GM23248 (cell line): ENCODE measurements at places on chromosomes 6 and 20.

DNA sequence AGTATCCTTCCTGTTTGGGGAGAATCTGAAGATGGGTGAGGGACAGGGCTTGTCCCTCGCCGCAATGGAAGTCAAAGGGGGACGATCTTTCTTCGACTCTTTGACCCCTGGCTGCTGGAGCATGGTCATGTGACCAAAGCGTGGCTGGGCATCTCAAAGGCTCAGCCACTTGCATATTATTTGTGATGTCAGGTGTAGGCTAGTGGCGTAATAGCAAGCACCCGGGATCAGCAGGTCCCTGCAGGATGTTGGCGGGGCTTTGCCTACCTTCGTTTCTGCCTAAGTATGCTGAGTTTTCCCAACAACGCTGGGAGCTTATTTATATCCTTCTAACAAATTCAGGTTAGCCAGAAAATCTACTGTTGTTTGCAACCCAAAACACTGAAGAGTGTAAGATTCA lies 50.3 kb upstream of the IL20RA start:
- DNase-seq: no peak

- DNase-seq: no peak
Observed at GRCh38 chr6:14102383-14102782, 15.2 kb upstream of the CD83 start.

GRCh38 chr20:62405108-62405980 lies 1.7 kb downstream of the CABLES2 start:
- DNase-seq: peak; percentile 54

GRCh38 chr6:83463886-83464285 lies 33.0 kb upstream of the ME1 start:
- DNase-seq: peak; percentile 34

DNA sequence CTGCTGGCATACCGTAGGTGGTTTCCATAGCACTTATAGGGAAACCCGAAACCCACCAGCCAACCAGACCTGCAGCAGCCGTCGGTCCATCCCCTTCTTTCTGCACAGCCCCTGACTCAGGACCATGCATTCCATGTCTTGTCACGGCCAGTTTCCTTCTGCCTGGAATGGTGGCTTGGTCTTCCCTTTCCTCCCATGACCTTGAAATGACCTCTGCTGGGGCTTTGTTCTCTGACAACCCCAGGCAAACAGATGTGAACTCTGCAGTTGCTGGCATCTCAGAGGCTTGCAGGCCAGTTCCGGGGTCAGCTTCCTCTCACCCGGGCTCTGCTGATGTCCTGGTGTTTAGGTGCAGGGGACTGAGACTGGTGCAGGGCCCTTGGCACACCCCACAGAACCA lies 250.8 kb downstream of the SMOC2 start:
- no peak for DNase-seq

DNA sequence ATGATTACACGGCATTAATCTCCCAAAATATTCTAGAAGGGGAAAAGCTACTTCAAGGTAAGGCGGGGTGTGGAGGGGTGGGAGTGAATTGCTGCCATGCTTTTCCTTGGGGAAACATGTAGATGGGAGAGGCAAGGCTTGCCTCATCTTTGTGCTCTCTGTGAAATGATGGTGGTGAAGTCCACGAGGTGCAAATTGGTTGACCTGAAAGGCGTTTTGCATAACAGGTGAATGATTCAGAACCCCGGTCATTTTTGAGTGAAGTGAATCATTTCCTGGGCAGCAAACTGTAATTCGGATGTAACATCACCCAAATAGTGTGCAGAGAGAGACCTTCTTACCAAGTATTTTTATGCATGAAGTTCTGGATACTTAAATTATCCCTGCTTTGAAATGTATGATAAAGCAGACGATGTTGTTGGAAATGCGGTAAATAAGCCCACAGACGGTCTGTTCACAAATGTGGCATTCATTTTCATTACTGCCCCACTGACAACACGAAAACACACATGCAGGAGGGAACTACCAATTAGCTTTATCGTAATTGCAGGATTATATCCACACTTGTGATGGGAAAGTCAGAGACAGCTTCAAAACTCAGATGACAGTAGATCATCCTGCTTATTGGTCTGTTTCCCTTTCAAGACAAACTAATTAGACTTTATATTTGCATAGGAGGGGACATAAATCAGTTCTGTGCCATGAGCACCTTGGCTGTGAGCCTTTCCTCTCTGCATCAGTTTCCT lies 3.0 kb downstream of the CDH4 start:
- peak; percentile 51 for DNase-seq

DNA sequence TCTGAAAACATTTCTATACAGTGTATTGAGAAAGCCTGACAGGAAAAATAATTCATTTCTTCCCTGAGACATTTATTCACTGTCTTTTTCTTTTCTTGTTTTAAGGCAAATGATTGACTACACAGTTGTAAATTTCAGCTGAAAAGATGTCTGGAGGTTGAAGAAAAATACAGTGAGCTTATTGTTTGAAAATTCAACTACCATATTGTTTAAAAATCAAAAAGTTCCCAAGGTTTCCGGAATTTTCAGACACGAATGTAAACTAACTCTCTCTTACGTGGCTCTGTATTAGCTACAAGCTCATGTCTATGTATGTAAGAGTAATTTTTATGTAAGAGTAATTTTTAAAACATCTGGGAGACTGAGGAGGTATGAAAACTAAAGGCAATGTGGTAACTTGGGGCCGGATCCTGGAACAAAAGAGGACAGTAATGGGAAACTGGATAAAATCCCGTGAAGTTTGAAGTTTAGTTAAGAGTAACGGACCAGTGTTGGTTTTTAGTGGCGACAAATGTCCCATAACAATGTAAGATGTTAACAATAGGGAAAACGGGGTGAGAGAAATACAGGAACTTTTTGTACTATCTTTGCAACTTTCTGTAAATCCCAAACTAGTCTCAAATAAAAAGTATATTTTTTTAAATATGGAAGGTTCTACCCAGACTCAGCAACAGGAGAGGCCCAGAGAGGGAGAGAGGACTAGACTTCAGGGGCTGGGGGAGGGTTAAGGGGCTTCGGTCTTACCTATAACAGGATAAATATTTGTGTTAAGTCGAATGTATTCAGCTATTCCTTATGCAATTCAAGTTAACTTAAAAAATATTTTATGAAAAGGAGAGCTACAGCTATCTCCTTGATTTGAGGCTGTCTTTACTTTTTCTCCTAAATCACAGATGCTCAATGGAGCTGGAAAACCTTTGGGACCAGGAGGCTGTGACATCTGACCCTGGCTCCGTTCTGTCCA lies 1.3 kb downstream of the PTGIS start:
- peak; percentile 37 for DNase-seq

DNA sequence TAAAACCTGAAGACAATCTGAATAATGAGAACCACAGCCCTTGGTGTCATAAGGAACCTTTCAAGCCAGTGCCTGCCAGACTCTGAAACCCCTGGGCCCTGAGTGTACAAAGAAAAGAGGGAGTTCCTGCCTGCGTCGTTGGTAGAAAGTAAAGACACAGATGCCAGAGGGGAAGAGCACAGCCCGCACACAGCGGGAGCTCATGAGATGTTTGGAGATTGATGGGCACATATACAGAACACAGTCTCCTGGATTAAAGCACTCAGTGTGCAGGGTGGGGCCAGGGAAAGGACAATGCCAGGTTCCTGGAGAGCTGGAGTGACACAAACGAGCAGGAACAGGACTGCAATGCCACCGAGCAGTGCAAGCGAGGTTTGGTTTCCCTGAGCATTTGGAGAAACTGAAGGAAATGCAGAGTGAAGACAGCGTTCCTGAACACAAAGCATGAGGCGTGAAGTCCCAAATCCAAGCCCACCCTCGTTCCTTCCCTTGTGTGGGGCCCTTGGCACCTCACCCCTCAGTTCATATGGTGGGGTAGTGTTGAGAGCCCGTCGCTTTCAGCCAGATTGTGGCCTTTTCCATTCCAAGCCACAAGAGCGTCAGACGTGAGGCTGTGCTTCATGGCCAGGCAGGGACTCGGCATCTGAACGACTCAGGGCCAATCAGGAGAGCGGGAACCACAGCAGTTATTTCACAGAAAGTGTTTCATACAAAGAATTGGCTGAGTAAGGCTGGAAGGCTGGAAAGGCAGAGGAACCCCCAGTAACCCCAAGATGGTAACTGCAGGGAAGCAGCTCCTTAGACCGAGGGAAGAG lies 41.0 kb upstream of the RPS6KA2 start:
- DNase-seq: peak; percentile 61

DNA sequence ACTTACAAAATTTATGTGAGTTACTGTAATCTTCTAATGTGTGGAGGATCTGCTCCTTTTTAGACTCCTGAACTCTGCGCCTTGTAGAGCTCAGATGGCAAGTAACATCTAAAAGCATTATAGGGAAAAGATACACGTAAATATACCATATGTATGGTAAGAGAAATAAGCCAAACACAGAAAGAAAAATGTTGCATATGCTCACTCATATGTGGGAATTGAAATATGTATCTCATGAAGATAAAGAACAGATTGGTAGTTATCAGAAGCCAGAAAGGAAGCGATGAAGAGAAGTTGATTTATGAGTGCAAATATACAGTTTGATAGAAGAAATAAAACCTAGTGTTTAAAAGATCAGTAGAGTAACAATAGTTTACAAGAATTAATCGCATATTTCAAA lies 815.0 kb upstream of the MAN1A1 start:
- no peak for DNase-seq

DNA sequence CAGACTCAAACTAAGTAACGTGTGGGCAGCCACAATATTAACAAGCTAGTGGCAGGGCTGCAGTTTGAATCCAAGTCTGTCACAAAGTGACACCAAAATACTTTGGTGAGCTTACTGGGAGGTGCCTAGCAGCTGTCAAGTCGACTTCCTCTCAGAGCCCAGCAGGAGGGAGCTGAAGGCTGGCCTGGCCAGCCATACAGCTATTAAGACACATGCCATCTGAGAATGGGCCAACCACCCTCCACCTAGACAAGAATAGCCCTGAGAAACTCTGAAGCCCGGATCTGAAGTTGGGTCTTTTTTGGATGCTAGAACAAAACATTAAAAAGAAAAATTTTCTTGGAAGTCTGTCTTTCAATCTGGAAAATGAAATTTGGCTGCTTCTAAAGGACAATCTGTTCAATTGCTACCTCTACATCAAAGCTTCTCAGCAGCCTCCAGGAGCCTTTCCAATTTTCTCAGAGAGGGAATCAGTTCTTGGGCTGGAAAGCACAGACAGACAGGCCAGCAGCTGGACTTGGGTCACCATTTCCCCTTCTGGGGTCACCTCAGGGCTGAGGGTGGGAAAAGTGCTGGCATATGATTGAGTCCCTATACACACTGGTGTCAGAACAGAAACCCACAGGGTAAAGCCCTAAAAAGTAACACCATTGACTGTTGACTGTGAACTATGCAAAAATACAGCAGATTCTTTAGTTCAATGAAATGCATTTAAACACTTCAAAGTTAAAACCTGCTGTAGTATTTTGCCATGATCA lies 42.9 kb downstream of the UQCC1 start:
- peak; percentile 14 for DNase-seq

- DNase-seq: no peak
Observed at GRCh38 chr20:8874437-8874836, 194.4 kb upstream of the PLCB4 start.

DNA sequence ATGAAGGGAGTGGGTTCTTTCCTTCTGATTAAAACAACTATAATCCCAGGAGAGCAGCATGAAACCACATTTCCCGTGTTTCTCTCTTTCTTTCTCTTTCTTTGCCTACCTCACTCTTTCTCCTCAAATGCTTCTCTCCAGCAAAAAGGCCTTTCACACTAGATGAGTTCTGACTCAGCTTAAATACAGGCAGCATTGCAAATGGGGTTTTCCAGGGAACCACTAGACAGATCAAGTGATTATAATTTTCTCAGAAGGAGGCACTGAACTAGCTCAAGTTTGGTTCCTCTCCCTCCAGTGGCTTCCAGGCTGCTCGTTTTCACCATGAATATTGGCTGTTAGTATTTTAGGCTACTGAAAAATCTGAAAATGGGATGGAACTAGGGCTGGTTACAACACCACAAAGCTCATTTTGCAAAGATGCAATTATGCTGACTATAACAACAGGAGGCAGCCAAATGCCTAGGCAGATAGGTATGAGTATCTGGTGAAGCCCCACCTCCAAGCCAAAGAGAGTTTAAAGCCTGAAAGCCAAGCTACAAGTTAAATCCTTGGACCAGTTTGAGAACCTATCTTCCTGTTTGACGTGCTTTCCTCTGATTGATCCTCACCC lies 260.0 kb downstream of the MMUT start:
- DNase-seq: no peak

- peak; percentile 64 for DNase-seq
Observed at GRCh38 chr6:157075549-157076450, 247.5 kb downstream of the TMEM242 start.

DNA sequence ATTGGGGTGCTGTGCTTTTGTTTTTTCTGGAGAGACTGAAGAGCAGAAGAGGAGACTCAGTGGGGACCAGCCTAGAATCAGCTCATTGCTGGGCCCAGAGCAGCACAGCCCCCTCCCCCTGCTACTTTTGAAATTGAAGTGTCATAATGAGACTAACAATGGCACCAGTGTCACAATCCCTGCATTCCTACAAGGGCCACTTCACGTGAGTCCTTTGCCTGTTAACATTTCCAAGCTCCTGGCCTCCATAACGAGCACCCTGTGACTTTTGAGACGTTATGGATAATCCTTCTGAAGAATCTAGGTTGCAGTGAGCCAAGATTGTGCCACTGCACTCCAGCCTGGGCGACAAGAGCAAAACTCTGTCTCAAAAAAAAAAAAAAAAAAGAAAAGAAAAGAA lies 41.7 kb downstream of the CNBD2 start:
- DNase-seq: no peak

GRCh38 chr6:8845690-8846089 lies 410.3 kb upstream of the SLC35B3 start:
- no peak for DNase-seq

GRCh38 chr20:60244373-60245146 lies 286.3 kb downstream of the CDH26 start:
- DNase-seq: no peak

DNA sequence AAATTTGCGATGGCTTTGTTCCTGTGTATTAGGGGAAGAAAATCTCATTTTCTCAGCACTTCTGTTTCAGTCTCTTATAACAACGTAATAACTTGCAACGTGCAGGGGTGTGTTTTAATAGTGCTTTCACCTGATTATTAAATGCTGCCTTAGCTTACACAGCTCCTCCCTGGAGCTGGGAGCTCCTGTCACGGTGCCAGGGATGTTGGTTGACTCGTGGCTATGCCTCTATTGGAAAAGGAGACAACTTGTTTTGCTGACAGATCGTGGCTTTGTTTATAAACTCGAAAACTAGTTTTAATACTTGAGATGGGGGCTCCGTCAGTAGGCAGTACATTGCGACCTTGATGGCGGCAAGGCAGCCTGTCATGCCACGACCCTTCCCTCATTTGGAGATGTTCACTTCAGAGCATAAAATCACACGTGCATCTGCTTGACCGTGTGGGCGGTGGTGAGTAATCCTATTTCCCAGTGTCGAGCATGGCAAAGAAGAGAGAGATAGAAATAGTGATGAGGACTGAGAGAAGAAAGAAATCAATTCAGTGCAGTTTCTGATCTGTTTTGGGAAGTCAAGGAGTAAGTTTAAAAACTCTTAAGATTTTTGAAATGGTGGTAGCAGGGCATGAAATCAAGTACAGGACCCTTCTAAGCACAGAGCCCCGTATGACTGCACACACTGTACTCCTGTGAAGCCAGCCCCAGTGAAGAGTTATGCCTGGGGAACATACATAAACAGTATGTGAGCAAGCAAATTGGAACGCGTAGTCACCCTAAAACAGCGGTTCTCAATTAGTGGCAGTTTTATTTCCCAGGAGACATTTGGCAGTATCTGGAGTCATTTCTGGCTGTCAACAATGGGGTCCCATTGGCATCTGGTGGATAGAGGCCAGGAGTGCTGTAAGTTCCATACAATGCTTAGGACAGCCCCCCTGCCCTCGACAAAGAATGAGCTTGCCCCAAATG lies 147.2 kb downstream of the DOK5 start:
- peak; percentile 78 for DNase-seq
